ENCODE measurements at places on chromosomes 2 and 18. TPM values are rescaled to one million over a fixed set of nuclear protein-coding genes. Genes with fewer than 3 reads are reported as not detected.

DNA sequence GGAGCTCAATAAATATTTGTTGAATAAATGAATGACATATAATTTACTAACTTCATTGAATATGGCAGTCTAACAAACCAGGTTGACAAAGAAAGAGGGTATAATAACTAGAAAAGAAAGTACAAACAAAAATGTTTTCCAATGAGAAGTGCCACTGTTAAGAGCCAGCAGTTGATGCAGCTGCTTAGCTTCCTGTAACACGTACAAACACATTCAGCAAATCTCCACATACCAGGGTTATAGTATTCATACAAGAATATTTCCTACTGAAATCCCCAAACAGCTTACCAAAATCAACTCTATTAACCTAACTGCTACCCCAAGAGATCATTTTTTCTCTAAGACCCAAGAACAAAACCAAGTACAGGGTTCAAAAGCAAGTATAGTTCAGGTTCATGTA lies 77.7 kb downstream of the THADA start:
- no peak for DNase-seq

DNA sequence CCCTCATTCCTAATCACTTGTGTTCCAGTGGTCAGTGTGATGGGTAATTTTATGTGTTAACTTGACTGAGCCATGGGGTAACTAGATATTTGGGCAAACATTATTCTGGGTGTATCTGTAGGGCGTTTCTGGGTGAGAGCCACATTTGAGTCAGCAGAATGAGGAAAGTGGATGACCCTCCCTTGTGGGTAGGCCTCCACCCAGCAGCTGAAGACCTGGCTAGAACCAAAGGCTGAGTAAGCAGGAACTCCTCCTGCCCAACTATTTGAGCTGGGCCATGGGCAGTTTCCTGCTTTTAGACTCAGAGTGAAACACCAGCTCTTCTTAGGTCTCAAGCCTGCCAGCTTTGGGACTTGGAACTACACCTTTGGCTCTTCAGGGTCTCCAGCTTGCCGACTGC lies 141.8 kb downstream of the ACKR3 start:
- DNase-seq = no peak

Gene LIMS2
- 2.3 TPM for total RNA-seq

Gene BMPR2
- 44.8 TPM for total RNA-seq

Gene KLHL30
- 2.4 TPM for total RNA-seq

DNA sequence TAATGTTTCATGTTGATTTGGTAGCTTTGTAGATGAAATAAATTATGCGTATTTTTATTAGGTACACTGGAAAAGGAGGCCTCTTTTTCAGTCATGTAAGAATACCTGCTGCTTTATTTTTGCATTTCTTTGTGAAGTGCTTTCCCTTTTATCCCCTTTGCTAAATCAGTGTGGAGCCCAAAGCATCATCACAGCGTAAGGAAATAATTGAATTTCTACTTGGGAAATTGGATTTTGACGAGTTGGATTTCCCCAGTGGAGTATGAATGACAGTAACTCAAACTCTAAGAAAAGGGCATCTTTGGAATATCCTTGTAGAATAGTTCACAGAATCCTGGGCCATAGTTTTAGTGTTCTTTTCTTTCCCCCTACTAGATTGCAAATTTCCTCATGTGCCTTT lies 97.2 kb downstream of the KCNJ3 start:
- no peak for DNase-seq

Gene CIB4
- total RNA-seq = not detected

DNA sequence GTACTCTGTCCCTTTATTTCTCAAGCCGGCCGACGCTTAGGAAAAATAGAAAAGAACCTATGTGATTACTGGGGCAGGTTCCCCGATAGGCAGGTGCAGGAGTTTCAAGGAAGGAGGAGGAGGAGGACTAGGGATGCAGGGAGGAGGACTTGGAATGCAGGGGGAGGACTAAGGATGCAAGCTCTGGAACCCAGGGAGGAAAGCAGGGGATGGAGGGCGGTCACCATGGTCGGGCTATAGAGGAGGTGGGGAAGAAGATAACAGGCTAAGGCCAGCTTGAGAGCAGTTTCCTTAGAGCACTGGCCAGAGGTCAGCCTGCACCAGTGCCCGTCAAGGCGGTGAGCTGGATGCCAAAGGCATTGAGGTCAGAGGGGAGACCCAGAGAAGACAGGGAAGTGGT lies 18.7 kb upstream of the B3GNT7 start:
- DNase-seq = no peak

Gene DPP10
- 2.4 TPM for total RNA-seq

GRCh38 chr2:222423632-222424275 lies 589 bp upstream of the SGPP2 start:
- peak; percentile 68 for DNase-seq

GRCh38 chr18:58868440-58868839 lies 3.8 kb downstream of the ZNF532 start:
- no peak for DNase-seq

Gene HOXD12
- total RNA-seq = not detected

- DNase-seq = no peak
Measured at GRCh38 chr2:104043864-104044263, 810.1 kb upstream of the POU3F3 start.

DNA sequence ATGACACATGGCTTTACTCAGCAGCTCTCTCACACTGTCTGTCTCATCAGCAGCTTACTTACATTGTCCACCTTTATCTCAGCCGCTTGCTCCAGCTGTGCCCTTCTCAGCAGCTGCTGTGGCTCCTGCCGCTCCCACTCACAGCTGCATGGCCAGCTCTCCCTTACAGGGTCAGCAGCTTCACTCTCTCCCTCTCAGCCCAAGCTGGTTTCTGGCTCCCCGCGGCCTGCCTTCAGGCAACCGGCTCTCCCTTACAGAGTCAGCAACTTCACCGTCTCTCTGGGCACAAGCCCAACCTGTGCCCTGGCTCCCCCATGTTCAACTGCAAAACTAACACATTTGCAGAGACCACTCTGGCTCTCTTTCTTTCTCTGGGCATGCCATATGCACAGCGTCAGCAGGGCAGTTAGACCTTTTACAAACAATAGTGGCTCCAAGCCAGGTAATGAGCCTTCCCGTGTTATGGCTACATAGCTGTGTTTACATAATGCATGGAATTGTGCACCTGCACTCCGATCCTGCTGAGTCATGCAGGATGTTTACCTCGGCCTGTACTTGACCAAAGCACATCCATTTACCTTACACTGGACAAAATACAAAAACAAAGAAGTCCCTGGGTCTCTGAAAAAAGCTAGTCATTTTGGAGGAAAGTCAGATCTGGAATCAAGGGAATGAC lies 167.3 kb downstream of the DOK6 start:
- DNase-seq = no peak

DNA sequence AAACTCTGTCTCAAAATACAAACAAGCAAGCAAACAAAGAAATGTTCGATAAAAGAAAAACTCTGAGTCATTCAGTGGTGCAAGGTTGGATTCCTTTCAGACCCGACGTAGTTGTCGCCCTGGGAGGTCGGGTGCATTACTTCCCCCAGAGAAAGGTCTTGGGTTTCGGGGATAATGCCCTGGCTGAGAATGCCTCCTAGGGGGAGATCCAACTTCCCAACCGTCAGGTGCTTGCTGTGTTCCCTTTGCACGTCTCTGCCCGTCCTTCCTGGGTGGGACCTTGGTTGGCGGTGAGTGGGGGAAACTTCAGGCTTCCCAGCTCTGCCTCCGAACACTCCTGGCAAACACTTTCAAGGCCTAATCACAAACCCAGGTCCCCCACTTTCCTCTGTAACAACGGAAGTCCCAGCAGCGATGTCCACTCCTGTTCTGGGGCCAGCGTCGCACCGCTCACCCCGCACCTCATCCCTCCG lies 609 bp downstream of the TPGS2 start:
- no peak for DNase-seq

Gene ADAM17
- 61.3 TPM for total RNA-seq

Data from kidney epithelial cell (primary cell).